ENCODE measurements at places on chromosomes 5 and 9. TPM values are rescaled to one million over a fixed set of nuclear protein-coding genes. Genes with fewer than 3 reads are reported as not detected.

GRCh38 chr5:128537221-128537999, 635 bp downstream of the FBN2 start:
- no peak for DNase-seq

SPINK4 gene
- polyA plus RNA-seq: not detected

DNA sequence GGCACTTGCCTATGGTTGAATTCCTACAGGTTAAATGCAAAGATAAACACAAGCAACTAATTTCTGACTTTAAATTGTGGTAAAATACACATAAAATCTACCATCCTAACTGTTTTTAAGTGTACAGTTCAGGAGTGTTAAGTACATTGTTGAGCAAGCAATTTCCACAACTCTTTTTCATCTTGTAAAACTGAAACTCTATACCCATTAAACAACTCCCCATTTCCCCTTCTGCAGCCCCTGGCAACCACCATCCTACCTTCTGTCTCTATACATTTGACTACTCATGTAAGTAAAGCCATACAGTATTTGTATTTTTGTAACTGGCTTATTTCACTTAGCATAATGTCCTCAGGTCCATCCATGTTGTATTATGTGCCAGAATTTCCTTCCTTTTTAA, 38.5 kb upstream of the STX17 start:
- no peak for DNase-seq

DNA sequence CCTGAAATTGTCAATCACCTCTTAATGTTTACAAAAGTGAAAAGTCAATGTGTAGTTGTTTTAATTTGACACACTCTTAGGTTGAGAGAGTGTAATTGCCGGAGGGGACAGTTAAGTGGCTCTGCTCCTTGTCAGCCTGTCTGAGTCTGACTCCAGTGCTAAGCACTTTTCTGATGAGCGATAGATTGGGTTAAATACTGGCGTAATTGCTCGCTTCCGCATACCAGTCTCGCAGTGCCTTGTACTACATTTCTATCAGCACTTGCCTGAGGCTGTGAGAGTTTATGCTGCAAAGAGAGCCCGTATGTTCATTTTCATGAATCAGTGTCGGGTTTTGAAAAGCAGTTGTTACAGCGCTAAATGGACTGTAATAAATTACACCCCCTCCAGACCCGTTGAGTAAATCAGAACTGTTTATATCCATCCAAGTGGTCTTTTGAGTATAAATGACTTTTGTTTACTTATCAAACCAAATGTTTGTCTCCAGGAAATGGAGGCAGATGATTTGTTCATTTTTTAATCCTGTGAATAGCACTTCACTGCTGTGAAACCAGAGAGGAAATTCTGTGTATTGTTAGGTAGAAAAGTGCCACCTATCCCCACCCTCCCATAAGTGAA, 41.0 kb upstream of the DMRT3 start:
- DNase-seq: no peak

DNA sequence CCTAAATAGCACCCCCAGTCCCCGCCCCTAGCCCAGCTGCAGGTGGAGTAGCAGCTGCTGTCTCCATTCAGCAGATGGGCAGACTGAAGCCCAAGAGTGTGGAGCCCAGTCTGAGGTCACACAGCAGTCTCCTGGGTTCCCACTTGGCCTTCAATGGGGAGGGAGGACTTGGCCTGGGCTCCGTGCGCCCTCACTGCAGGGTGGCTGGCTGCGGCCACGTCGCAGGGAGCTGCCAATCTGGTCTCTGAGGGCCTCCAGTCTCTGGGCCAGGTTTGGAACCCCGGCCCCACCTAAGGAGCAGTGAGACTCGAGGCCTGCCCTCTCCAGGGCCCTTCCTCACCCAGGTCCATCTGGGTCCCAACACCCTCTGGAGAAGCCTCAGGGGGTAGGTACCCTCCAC, 7.4 kb downstream of the KIF12 start:
- no peak for DNase-seq

DNA sequence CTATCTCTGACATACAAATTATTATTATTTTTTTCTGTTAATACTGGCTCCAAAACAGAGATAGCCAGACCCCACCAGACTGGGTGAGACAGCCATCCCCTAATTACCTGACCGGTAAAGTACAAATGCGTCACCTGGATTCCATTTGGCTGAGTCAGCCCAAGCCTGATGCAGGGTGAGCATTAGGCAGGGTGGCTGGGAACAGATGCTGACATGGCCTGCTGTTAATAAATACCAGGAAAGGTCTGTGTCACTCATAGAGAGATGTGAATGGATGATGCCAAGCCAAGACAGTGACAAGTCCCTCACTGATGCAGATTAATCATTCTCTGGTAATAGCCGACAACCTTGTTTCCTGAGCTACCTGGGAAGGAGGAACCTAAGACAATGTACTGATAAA, 183.5 kb downstream of the TRIM32 start:
- no peak for DNase-seq

DNA sequence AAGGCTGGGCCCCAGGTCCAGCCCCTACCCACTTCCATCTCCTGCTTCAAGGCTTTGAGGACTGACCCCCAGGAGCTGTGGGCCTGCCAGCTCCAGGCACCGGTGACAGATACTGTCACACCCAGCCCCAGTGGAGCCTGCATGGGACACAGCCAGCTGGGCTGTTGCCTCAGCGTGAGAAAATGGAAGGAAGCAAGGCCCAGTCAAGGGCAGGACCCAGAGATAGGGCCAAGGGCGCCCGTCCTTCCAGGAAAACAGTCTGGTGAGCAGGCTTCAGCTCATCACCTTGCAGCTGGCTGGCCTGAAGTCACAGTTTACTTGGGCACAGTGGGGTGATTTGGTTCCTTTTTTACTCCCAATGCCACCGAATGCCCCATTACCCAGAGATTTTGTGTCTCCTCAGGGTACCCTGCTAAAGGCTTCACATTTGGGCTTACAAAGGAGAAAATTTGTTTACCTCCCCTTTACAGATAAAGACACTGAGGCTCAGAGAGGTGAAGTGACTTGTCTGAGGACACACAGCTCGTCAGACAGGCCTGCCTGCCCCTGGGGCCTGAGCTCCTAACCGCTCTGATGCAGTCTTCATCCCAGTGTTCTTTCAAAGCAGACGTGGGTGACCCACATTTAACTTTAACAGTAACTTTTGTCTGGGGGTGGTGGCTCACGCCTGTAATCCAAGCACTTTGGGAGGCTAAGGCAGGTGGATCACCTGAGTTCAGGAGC, 21.5 kb upstream of the WDR38 start:
- no peak for DNase-seq

DNA sequence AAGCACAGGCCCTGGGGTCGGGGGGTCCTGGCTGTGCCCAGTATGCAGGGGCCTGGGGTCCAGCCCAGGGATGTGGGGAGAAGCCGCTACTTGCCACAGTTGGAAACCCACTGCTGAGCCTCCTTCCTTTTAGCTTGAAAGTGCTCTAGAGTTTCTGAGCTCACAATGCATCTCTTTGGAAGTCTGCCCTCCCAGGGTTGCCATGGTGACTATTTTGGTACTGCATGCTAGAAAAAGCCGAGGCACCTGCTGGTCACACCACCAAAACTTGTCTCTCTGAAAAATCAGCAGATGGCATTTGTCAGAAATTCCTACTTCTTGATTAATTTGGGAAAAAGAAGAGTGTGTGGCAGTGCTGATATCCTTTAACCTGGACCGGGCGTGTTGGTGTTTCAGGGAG, 151.8 kb downstream of the SEC61B start:
- no peak for DNase-seq

GRCh38 chr5:32346869-32347268, 34.1 kb upstream of the MTMR12 start:
- DNase-seq: no peak

ARL15 gene
- polyA plus RNA-seq: 18.8 TPM

GRCh38 chr5:10747678-10748622, 13.1 kb downstream of the DAP start:
- no peak for DNase-seq

DNA sequence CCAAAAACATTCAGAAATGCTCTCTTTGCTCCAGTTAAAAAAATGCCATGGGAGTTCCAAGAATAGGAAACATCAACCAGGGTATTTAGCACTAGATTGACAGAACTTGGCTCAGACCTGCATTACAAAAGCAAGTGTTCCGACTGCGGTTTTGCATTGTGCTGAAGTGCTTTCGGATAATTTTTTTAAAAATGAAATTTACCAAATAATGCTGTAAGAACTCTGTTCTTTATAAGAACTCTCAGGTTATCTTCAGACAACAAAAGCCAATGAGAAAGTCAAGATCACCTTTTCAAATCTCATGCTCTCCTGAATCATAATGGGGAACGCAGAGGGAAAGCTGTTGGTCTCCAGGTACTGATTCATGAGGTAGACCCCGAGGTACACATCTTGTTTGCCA, 483 bp upstream of the PLPP6 start:
- no peak for DNase-seq

GRCh38 chr5:176904276-176904675, 5.1 kb upstream of the HK3 start:
- DNase-seq: no peak

PCDHGA5 gene
- not detected for polyA plus RNA-seq

GRCh38 chr9:115373000-115373709, 255.2 kb upstream of the TNC start:
- no peak for DNase-seq

FOXD1 gene
- polyA plus RNA-seq: not detected

DNA sequence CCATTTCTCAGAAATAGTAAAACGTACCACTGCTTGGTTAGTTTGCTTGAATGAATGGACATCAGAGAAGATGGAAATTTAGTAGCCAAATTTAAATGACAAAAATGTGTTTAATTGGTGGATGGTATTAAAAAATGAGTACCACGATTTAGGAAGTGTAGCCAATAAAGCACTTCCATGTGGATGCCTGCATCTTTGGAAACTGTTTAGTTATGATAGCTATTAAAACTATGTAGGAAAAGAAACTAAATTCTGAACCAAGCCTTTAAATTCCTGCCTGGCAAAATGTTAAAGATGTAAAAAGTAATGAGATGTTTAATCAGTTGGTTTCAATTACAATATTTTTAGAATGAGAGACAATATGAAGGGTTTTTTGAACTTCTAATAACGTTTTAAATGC, 94.8 kb downstream of the NUDT12 start:
- DNase-seq: no peak

GRCh38 chr9:134329576-134329855, 3.3 kb downstream of the RXRA start:
- DNase-seq: no peak

- DNase-seq: peak; percentile 10
Measured at GRCh38 chr5:16550316-16550952, 66.4 kb downstream of the RETREG1 start.

MCIDAS gene
- polyA plus RNA-seq: not detected

DNA sequence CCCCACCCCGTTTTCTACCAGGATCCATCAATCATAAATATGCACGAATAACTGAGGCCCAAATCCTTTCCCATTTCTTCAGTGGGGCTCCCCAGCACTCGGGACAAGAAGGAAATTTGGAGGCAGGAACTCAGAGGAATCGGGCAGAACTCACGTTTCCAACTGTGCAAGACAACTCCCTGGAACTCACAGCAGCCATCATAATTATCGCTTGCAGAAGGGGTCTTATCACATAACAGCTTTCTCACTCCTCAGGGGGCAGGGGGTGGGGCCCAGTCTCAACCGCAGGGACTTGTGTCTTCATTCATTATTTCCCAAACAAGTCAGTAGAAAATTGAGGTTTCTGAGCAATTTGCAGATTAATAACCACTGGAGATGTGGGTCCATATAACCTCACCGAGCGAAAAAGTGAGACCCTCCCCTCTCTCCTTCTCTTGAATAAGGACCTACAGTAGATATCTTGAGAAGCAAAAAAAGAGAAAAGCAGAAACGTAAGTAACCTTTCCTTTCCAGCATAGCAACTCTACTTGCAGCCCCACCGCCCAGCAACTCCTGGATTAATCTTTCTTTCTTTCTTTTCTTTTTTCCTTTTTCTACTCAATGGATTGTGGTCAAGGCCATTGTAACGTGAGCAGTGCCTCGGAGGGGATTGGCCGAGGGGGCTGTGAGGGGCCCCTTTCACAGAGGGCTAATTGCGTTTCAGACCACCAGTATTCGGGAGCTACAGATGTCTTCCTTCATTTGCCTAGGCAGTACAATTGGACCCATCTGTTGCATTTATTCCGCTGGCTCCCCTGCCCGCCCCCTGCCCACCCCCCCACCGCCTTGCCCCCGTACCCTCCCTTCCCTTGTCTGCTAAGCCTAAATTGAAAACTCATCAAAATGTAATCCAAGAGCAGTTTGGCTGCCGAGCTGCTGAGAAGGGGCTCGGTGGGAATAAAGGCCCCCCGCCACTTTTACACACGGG, 24.7 kb upstream of the TIFAB start:
- DNase-seq: no peak

SAXO1 gene
- not detected for polyA plus RNA-seq

DNA sequence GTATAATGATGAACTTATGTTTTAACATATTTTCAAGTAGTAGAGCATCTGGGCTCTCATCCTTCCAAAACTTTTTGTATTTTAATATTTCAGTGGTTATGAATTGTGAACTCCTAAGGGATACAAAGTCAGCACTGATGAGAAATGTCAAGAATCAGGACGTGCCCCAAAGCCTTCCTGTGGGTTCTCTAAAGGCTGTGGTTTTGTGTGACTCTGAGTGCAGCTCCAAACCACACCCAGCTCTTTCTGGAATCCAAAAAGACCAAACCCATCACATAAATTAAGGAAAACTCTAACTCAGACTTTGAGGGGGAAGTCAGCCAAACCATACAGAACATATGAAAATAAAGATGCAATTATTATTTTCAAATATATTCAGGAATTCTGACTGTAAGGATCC, 40.8 kb upstream of the SMU1 start:
- no peak for DNase-seq

DNA sequence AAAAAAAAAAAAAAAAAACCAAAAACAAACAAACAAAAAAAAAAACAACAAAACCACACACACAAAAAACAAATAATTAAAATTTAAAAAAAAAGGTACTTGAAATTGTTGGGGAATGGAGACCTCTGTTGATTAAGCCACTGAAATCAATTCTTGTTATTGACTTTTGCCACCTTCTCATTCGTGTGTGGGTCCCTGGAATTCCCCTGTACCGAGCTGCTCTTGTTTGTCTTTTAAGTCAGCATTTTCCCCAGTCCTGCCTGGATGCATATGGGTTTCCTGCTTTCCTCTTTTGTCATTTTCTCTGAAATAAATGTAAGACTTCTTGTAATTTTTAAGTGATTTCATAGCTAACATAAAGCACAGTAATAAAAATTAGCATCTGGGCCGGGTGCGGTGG, 45.5 kb downstream of the GPBP1 start:
- no peak for DNase-seq

- DNase-seq: no peak
Measured at GRCh38 chr5:173646692-173647091, 30.2 kb upstream of the BOD1 start.

- no peak for DNase-seq
Measured at GRCh38 chr9:127087836-127088235, 34.6 kb downstream of the ANGPTL2 start.

- DNase-seq: no peak
Measured at GRCh38 chr5:149414405-149415065, 35.4 kb upstream of the IL17B start.

- no peak for DNase-seq
Measured at GRCh38 chr5:140524003-140524402, 23.5 kb upstream of the EIF4EBP3 start.

CCDC127 gene
- 5.3 TPM for polyA plus RNA-seq

GRCh38 chr9:81423589-81424326, 265.6 kb downstream of the TLE1 start:
- no peak for DNase-seq
